Upper lobe of left lung (tissue), 6 donors: ENCODE measurements at places on chromosomes 6 and 20. TPM values are rescaled to one million over a fixed set of nuclear protein-coding genes. Genes with fewer than 3 reads are reported as not detected.

GRCh38 chr6:110043366-110043994 is 65.4 kb downstream of the GPR6 start:
- H3K27ac ChIP-seq, result no peak overlapping the region
- no peak for DNase-seq
- no peak overlapping the region for H3K4me3 ChIP-seq

DNA sequence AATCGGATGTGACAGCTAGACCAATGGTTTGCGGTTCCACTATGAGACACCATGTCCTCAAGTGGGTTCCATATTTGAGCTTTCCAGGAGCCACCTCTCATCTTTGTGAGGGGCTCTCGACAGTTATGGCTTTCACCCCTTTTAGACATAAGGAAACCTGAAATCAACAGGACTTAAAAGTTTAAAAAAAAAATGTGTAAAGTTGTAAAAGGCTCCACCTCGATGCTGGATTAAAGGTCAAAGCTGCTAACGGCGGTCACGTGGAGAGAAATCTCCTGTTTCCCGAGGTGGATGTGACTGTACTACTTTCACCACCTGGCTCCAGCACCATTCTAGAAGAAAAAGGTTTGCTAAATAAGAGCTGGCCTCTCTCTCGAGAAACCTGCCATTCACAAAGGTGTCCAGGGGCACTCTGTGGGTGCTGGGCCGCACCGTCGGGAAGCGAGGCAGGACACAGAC is 542 bp downstream of the ATP5F1E start:
- H3K36me3 ChIP-seq, result peaks cover 66% of the 10 kb centered on the region
- H3K27me3 ChIP-seq, result no peaks in the 10 kb centered on the region
- DNase-seq, result no peak
- H3K27ac ChIP-seq, result peak overlapping the region; percentile 96
- peaks cover 40% of the 10 kb centered on the region for H3K4me1 ChIP-seq

DNA sequence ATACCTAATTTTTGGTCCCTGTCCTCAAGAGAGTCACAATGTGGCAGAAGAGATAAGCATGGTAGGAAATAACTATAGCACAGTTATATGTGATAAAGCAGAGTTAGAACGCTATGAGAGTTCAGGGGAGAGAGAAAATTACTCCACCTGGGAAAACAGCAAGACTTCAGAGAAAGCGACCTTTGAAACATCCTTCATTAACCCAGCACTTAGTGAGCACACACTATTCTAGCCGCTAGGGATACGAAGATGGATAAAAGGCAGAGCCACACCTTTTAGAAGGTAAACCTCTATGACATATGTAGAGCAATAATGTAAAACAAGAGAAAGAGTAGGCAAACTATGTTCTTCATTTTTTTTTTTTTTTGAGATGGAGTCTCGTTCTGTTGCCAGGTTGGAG is 264.3 kb downstream of the PTPRK start:
- H3K36me3 ChIP-seq, result no peaks in the 10 kb centered on the region
- no peaks in the 10 kb centered on the region for H3K4me1 ChIP-seq
- H3K27ac ChIP-seq, result no peak overlapping the region
- no peak overlapping the region for H3K4me3 ChIP-seq

DNA sequence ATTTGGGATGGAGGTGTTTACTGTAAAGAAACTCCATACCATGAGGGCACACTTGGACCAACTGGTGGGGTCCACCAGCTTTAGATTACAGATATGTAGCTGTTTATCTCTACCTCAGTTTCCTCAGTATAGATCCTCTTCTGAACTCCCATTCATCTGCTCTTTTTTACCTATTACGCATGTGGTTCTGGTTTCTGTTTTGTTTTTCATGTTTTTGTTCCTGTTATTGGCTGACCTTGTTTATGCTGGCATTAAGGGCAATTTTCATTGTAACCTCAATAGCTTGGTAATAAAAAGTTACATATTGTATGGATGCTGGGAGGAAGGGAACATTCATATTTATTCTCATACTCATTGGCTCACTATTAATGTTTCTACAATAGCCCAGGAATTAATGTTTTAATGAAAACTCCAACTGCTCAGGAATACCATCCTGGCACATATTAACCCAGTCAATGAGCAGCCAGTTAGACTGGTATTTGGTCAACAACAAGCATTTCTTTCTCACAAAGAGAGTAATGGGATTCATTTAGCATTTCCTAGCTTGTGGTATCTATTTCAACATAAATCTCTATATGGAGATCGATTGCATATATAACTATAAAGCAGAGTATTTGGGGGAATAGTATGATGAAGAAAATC is 83.8 kb upstream of the FAM184A start:
- H3K4me3 ChIP-seq, result no peak overlapping the region
- H3K27me3 ChIP-seq, result no peaks in the 10 kb centered on the region
- H3K36me3 ChIP-seq, result no peaks in the 10 kb centered on the region
- H3K4me1 ChIP-seq, result no peaks in the 10 kb centered on the region

DNA sequence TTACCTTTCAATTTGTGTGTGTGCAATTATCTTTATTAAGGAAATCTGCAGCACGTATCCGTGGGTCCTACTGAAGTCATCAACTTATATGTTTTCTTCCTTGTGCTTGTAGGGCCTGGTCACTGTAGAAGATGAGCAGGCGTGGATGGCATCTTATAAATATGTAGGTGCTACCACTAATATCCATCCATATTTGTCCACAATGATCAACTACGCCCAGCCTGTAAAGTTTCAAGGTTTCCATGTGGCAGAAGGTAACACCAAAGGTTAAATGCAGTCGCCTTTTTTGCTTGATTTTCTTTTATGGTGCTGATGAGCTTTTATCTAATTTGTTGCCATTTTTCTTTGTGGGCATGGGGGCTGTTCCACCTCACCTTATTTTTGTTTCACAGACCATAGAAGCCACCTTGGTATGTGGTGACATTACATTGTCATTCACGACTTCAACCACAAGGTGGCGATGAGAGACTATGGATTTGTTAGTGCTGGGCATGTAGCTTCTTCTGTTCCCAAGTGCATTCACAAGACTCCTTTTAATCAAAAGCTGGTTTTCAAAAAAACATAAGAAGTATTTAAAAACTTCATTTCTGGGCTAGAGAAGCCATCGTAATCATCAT is 106.5 kb upstream of the LAMP5 start:
- no peaks in the 10 kb centered on the region for H3K27me3 ChIP-seq
- H3K27ac ChIP-seq, result no peak overlapping the region
- no peaks in the 10 kb centered on the region for H3K36me3 ChIP-seq
- no peak overlapping the region for H3K4me3 ChIP-seq
- DNase-seq, result no peak

DNA sequence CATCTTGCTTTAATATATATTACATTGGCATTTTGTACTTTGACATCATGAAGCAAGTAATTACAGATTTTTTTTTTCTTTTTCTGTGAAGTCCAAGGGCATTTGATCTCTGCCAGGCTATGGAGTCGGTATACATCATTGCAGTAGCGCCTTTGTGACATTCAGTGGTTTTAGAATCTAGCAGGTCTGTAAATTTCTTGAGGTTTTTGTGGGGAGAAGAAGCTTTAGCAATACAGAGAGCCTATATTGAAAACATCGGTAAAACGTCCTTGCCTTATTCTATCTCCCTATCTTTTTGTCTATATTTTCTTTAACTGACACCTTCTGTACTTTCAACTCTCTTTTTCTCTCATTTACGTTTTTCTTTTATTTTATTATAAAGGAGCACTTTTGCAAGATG is 47.2 kb downstream of the DUSP22 start:
- H3K27ac ChIP-seq, result no peak overlapping the region
- no peaks in the 10 kb centered on the region for H3K27me3 ChIP-seq
- H3K36me3 ChIP-seq, result no peaks in the 10 kb centered on the region
- peaks cover 29% of the 10 kb centered on the region for H3K4me1 ChIP-seq

GRCh38 chr6:17165383-17165782 is 63.5 kb downstream of the STMND1 start:
- H3K36me3 ChIP-seq, result no peaks in the 10 kb centered on the region
- no peak overlapping the region for H3K27ac ChIP-seq
- DNase-seq, result no peak
- no peaks in the 10 kb centered on the region for H3K4me1 ChIP-seq

GRCh38 chr20:35939264-35939663 is 15.0 kb downstream of the SCAND1 start:
- H3K27ac ChIP-seq, result no peak overlapping the region
- no peak for DNase-seq

GRCh38 chr20:35714127-35714526 is 14.9 kb downstream of the ROMO1 start:
- no peak overlapping the region for H3K4me3 ChIP-seq
- H3K27me3 ChIP-seq, result no peaks in the 10 kb centered on the region
- DNase-seq, result no peak
- H3K36me3 ChIP-seq, result peaks cover 99% of the 10 kb centered on the region
- H3K4me1 ChIP-seq, result peaks cover 31% of the 10 kb centered on the region

DNA sequence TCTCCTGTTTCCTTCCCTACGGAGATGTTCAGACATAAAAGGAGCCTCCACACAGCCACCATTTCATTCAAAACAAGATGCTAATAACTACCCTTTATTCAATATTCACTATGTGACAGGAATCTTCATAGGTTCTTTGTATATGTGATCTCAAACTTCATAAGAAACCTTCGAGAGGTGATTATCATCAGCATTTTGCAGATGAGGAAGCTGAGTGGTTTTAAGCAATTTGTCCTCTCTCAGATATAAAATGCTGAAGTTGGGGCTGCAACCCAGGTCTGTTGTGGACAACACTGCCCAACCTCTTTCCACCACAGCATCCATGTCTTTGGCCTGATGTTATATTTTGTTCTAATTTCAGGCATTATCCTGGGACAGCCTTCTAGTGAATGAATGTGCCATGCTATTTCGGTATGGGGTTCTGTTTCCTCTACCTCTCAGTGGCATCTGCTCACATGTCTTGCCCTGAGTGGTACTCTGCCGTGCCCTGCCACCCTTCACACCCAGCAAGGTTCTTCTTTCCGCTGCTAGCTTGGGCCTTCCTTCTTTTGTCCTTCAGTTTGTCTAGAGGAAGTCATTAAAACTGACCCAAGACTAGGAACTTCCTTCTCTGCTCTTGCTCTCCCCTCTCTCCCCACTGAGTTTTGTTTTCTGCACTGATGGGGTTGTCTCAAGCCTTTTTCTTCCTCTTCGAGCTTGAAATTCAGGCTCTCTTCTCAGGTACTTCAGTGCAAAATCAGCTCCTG is 300.9 kb upstream of the PRDM1 start:
- H3K27ac ChIP-seq, result no peak overlapping the region
- no peaks in the 10 kb centered on the region for H3K36me3 ChIP-seq

- peaks cover 8% of the 10 kb centered on the region for H3K4me1 ChIP-seq
- DNase-seq, result no peak
Measured at GRCh38 chr20:43579861-43580793, 10.6 kb upstream of the IFT52 start.

The ZSCAN12 gene
- total RNA-seq, result 5.6 TPM
